OCI-M1 (cell line): ENCODE measurements at places on chromosomes 6 and 20.

DNA sequence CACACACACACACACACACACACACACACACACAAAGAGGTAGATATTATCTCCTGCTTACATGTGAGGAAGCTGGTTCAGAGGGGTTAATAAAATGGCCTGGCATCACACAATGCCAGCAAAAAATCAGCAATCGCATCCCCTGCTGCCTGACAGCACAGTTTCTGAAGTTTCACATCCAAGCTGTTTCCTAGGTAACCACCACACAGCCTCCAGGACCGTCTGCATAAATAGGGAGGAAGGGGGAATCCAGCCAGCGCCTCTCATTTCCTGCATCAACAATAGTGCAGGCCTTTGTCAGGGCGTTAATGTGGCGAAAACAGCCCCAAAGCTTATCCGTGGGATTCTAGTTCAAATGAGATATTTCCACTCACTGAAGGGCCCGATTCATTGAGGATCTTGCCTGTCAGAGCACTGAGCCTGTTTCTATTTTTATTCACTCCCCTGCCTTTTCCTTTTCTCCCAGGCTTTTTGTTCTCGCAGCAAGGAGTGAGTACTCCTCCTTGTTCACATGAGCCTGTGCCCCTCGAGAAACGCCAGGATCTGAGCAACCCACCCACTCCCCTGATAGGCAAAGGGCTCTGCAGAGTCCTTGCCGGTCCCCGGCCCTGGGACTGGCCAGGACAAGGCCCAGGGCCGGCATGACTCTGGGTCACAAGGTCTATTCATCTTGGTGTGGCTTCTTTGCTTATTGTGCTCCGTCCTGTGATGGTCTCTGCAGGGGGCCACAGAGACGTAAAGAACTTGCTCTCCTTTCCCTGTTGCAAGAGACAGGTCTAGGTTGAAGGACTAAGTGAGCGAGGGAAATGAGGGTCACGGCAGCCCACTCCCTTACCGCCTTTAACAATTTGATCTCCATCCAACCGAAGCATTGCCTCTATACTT, 32.7 kb downstream of the TUBB2B start:
- DNase-seq = no peak

DNA sequence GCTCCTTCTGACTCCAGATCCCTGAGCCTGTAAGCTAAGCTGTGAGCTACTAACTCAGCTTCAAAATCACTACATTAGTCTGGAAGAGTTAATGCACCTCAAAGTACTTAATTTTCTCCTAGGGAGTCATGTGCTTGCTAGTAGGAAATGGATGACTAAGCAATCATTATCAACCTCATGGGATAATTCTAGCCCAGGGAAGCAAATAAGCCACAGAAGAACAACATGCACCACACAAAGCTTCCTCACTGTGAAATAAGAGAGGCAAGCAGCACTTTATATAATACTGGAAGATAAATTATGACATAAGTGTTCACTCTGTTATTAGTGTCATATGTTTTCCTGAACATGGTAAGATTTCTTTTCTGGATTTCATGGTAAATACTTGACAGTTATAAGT, 57.9 kb upstream of the RCAN2 start:
- DNase-seq = no peak

DNA sequence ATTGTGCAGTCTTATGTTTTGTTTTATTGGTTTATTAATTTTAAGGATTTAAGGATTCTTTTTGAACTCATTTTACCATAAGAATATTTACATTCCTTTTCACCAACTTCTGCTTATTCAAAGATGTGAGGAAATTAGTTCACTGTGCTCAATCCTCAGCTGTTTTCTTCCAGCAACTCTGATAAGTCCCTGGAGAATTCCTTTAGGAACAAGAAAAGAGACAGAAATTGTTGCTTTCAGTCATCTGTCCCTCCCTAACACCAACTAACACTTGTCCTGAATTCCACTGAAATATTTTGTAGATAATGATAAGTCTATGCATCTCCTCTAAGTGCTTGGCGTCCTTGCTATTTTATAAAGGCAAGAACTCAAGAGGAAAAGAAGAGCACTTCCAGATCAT, 334.8 kb upstream of the MARCKS start:
- no peak for DNase-seq

GRCh38 chr20:13142143-13142542, 78.9 kb upstream of the ISM1 start:
- no peak for DNase-seq

GRCh38 chr6:43728586-43728985, 41.0 kb upstream of the MRPS18A start:
- DNase-seq = no peak
